ENCODE measurements at places on chromosomes 1 and 21. TPM values are rescaled to one million over a fixed set of nuclear protein-coding genes. Genes with fewer than 3 reads are reported as not detected.

The TMEM82 gene
- not detected for polyA plus RNA-seq

The KLHL12 gene
- polyA plus RNA-seq, result 32.3 TPM

The TBX19 gene
- 1.3 TPM for polyA plus RNA-seq

The TNFRSF14 gene
- 8.4 TPM for polyA plus RNA-seq
